ENCODE measurements at places on chromosomes 4 and X.

- no peak for DNase-seq
Measured at GRCh38 chr4:123924536-123924935, 527.9 kb downstream of the SPRY1 start.

GRCh38 chr4:65653740-65654361 lies 16.4 kb downstream of the EPHA5 start:
- no peak for DNase-seq

- no peak for DNase-seq
Measured at GRCh38 chr4:179447308-179447707, 2005.1 kb upstream of the AGA start.

DNA sequence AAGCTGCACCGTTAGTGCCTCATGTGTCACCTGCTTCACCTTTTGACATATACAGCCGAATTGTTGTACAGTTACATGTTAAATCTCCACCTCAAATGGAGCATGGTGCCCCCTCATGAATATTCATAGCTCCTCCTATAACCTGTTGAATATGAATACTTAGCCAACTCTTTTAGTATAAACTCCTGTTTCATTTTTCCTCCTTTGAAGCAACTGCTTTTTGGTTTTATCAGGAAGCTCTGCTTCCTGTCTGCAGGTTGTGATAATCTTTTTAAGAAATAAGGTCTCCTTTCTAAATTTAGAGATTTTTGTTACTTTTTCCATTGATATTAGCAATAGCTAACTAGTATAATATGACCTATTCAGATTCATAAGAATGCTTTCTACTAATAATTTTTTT lies 1429.2 kb upstream of the AGA start:
- DNase-seq = no peak

DNA sequence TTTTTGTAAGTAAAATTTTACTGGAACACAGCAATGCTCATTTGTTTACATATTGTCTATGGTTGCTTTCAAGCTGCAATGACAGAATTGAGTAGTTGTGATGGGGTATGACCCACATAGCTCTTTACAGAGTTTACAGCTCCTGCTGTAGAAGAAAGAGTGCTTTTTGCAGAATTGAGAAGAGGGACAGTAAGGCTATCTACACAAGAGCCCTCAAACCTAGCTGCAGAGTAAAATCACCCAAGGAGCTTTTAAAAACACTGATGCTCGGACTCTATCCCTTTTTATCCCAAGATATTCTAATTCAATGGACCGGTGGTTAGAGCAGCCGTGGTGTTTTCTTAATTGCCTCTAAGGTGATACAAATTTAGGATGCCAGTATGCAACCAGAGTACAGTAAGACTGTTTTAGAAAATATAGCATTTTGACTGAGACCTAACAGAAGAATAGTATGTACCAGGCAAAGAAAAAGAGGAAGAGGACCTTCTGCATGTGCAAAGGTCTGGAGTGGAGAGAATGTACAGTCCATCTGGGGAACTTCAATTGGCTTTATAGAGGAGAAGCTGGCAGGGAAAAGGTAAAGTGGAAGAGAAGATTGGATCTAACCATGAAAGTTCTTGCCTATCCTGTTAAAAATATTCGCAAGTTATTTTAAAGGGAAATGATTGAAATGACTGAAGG lies 663.6 kb upstream of the CPEB2 start:
- no peak for DNase-seq

DNA sequence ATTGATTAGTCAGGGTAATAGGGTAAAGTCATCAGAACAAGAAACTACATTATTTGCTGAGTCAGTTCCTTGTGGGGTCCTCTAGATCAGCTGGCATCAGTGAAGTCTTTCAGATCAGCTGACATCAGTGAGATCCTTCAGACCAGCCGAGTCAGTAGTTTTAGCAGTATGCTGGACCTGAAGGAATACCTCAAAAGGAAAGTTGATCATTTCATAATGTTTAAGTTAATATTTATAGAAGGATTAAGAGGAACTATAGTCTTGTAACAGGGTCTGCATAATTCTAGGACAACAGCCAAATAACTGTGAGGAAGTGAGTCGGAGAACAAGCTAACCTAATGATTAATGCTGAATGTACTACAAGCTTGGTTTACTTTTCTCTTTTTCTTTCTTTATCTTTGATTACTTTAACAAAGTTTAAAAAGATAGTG lies 958 bp upstream of the UGT2B7 start:
- DNase-seq = no peak

- DNase-seq = no peak
Measured at GRCh38 chrX:68072041-68072440, 361.3 kb downstream of the OPHN1 start.

- DNase-seq = no peak
Measured at GRCh38 chr4:176534566-176534965, 214.8 kb downstream of the SPCS3 start.

DNA sequence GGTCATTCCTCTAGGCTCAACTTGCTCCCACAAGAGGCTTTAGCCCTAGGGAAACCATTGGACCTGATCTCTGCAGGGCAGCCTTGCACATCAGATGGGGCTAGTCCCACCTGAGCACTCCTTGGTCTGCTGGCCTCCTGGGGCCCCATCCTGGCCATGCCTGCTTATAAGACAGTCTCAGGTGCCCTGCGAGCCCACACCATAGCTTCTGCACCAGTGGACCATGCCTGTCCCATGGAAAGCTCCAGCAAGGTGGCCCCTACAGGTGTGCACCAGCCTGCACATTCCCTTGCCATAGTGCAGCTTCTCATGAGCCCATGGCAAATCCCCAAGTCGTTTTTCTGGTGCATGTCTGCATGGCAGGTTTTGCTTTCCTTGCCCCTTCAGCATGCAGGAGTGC lies 19.6 kb upstream of the FAAH2 start:
- DNase-seq = no peak

DNA sequence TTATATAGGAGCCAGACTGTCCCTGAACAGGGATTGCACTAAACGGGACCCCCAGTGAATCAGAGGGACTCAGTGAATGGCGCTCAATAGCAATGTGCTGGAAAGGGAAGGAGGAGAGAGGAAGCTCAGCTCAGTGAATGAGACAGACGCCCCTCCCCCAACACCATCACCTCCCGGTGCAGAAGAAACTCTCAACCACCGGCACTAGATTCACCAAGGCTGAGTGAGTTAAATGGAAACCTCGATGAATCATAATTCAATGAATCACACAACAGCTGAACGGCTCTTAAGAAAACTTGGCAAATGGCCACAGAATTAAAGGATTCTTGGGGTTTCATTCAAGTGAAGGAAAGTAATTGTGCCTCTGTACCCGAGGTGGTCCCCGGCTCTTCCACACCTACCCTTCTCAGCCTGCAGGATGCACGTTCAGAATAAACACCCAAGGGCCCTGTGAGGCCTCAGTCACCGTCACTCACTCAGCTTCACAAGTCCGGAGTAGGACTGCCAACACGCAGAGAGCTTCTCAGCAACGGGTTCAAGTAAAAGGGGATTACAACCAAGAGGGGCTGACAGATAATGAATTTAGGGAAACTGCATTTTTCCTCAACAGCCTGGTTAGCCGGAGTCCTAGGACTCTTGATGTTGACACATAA lies 29.3 kb downstream of the CRMP1 start:
- DNase-seq = no peak

DNA sequence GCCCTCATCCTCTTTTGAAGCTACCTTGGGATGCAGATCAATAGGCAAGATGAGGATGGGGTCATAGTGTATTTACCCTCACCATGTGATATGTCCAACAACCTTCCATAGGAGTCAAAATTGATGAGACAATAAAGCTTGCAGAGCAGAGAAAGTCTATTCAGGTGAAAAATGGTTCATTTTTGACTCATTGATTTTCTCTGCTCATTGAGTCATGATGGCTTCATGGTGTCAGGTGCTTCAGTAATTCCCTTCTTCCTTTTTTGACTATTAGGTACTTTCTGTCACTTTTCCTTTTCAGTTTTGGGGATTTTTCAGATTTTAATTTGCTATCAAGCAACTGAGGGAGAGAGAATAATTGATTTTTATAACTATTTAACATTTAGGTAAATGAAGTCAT lies 55.9 kb upstream of the IL2 start:
- DNase-seq = no peak
